ENCODE measurements at places on chromosomes 3 and 15.
A peak's percentile ranks its signal among the peaks of the same experiment; 100 is the strongest.

DNA sequence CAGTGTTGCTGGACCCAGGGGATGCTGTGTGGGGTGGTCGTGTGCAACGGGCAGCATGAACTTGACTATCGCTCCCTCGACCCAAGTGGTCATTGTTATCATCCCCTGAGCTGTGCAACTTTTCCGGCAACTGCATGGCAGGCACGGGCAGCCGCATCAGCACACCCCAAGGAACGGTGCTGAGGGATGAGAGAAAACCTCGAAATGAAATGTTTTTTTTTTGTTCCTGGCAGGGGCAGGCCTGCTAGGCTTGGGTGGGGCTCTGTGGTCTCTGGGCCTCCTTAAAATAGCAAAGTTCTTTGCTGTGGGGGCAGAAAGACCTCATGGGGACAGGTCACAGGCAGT lies 51.4 kb downstream of the CORO2B start:
- DNase-seq, result no peak

- DNase-seq, result no peak
These were observed 35.5 kb upstream of the NR1I2 start for GRCh38 chr3:119746423-119746822.

GRCh38 chr3:190092250-190092649 lies 28.4 kb downstream of the P3H2 start:
- DNase-seq, result no peak

- no peak for DNase-seq
These were observed 7.4 kb downstream of the FAM3D start for GRCh38 chr3:58659051-58659675.

DNA sequence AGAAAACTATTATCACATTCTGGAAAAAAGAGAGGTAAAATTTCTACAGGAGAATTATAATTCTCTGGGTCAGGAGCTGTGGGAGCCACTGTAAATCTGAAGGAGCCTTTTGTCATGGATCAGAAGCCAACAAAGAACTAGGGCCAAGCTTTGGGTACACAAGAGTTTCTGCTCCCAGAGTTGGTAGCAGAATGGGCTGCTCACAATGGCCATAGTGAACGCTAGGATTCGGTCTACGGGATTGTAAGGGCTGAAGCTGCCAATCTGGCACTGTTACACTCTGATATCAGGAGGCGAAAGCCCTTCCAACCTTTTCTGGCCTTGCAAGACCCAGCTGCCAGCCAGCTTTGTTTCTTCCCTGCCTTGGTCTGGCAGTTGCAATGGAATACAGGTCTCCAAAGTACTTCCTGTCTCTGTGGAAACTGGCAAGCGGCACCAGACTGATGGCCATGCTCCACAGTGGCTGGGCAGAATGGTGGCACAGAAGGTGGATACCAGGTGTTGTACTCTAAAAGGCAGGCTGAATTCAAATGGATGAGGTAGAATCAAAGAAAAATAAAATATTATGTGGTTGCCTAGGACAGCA lies 831.7 kb downstream of the CADM2 start:
- DNase-seq, result no peak

DNA sequence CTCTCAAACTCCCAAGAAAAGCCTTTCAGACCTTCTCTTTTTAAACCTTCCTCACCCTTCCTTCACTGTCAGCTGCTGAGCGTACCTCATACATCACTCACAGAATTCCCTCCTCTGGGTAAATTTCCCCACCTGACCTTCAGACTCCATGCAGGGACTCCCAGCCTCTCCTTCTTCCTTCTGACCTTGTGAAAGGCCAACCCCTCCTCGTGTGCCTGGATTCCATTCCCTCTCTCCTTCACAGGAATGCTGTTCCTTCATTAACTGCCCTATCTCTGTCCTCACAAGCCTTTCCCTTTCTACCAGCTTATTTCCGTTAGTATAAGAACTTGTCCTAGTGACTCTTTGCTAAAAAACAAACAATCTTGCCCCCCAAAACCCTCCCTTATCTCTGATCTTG lies 69.7 kb upstream of the MME start:
- no peak for DNase-seq

- DNase-seq, result no peak
These were observed 162.2 kb upstream of the SETMAR start for GRCh38 chr3:4140921-4141320.

- no peak for DNase-seq
These were observed 340.4 kb downstream of the EPHB1 start for GRCh38 chr3:135135445-135135844.

- DNase-seq, result no peak
These were observed 154.6 kb downstream of the POLR2M start for GRCh38 chr15:57861034-57861638.

- no peak for DNase-seq
These were observed 10.0 kb upstream of the GRAMD1C start for GRCh38 chr3:113828600-113828999.

DNA sequence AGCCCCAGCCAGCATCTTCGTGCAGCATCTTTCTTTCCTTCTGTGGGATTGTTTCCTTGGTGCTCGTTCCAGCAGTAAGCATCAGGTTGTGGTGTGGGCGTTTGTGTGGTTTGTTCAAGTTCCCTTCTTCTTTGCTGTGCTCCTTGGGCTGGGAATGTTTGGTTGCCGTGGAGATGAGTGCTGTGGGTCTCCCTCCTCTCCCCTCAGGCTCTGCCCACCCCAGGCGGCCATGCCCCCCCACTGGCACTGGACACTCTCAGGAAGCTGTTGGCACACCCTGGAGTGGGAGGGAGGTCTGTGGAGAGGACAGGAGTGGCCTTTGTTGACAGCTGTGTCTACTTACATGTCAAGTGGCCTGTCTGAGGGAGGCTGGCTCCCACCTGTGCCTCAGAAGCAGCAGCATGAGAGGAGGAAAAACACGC lies 46.5 kb upstream of the SACM1L start:
- no peak for DNase-seq

DNA sequence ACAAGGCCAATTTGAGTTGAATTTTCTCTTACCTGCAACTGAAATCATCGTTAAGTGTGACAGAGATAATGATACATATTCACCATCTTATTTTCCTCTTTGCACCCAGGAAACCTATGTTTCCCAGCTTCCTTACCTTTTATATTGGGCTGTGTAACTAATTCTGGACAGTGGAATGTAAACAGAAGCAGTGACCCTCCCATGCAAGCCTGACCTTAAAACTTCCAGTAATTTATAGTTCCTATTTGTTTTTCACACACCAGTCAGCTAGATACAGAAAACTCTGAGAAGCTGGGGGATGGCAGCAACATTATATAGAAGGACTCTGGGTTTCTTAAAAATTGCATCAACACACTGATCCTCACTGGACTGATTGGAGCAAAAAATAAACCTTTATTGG lies 4.5 kb upstream of the ZNF280D start:
- no peak for DNase-seq

DNA sequence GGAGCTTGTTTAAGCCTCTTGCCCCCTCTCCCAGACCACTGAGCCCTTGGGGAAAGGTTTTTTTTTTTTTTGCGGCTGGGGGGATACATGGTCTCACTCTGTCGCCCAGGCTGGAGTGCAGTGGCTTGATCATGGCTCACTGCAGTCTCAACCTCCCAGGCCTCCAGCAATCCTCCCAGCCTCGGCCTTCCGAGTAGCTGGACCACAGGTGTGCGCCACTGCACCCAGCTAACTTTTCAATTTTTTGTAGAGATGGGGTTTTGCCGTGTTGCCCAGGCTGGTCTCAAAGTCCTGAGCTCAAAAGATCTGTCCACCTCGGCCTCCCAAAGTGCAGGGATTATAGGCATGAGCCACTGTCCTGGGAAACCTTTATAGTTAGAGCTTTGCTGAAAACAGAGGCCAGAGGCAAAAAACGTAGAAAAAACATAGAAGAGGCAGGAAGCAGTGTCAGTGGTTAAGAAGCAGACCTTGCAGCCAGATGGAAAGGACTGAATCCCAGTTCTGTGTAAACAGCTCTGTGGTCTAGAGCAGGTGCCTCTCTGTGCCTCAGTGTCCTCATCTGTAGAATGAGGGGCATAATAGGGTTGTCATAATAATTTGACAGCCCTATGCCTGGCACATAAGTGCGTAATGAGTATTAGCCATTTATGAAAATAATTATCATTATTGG lies 33.1 kb downstream of the CMTM7 start:
- DNase-seq, result no peak

- no peak for DNase-seq
These were observed 37.9 kb downstream of the PPCDC start for GRCh38 chr15:75061272-75061671.

GRCh38 chr15:88802991-88803240 lies 320 bp upstream of the ACAN start:
- DNase-seq, result no peak

GRCh38 chr15:82062479-82063454 lies 16.9 kb upstream of the MEX3B start:
- DNase-seq, result no peak

- no peak for DNase-seq
These were observed 68.5 kb upstream of the SLC2A2 start for GRCh38 chr3:171095063-171095462.

GRCh38 chr15:47811172-47811571 lies 93.9 kb downstream of the SEMA6D start:
- DNase-seq, result no peak

- DNase-seq, result no peak
These were observed 24.2 kb upstream of the ERICH6 start for GRCh38 chr3:150727653-150728502.

- peak; percentile 3 for DNase-seq
These were observed 17.6 kb upstream of the CCDC174 start for GRCh38 chr3:14633819-14634424.

Data from activated naive CD4-positive, alpha-beta T cell (primary cell).